ENCODE measurements at places on chromosomes 5 and 9.

DNA sequence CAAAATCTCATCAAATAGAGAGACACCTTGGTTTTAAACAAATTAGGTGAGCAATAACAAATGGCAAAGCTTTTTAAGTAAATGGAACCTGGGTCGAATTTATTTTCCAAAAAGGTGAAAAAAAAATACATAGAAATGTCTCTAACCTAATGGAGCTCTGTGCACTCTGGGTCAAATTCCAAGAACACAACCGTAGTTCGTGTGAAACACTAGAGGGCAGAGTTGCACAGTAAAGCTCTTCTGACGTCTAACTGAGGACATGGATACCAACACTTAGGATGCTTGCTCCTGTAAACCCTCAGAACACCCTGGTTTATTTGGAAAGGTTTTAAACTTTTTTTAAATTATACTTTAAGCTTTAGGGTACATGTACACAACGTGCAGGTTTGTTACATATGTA, 18.9 kb downstream of the MARCHF11 start:
- peak; percentile 72 for DNase-seq

DNA sequence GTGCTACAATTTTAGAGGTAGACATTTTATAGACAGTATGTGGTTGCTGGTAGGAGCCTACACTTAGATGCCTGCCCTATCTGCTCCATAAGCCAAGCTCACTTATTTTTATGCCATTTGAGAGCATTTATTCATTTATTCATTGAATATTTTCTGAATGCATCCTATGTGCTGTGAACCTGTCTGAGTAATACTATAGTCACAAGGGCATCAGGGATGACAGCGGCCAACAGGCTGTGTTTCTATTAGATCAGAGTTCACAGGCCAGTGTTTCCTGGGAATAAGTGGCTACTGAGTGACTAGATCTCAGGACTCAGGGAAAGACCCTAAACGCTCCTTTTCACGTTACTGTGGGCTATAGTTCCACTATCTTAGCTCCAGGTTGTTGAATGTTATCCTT, 235.2 kb upstream of the MSX2 start:
- DNase-seq = no peak

DNA sequence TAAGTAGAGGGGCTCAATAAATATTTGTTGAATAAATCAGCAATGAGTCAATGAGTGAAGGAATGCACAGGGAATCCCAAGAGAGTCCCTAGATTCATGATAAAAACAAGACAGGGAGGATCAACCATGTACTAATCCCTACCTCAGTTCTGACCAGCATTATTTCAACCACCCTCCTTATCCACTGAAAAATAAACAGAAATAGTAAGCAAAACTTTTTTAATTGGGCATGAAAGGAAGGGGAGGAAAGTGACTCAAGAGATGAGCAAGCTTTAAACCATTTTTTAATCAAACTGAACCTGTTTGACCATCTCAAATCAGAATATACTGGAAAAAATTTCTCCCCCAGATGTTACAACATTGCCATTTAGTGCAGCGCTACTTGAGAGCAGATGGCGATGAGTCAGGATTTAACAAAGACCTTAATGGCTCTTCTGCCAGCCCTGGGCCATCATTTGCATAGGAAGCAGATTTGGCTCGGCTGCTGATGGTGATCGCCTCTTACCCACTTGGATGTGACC, 194.8 kb upstream of the SLC30A5 start:
- peak; percentile 66 for DNase-seq

DNA sequence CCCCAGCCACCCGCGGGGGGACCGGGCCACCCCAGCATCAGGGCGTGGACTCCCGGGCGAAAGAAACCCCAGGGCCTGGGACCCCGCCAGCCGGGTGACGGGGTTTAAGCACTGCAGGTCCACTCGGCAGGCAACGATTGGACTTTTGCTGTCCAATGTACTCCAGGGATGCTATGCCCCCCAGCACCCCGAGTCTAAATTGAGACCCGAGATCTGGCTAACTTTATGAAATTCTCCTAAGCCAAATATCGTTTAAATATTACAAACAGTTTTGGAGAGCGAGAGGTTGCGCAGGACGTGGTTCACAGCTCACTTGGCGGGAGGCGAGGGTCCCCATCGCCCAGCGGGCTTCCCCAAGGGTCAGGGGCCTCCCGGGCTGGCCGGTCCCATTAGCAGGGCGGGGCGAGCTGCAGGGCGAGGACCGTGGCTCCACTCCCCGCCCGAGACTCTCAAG, 384 bp upstream of the MRPS2 start:
- no peak for DNase-seq

- DNase-seq = no peak
These were observed 68.0 kb upstream of the HSPA9 start for GRCh38 chr5:138643040-138643791.

GRCh38 chr5:166649676-166650075, 1641.8 kb upstream of the WWC1 start:
- no peak for DNase-seq

- no peak for DNase-seq
These were observed 83.4 kb downstream of the RAPGEF1 start for GRCh38 chr9:131656356-131657036.

DNA sequence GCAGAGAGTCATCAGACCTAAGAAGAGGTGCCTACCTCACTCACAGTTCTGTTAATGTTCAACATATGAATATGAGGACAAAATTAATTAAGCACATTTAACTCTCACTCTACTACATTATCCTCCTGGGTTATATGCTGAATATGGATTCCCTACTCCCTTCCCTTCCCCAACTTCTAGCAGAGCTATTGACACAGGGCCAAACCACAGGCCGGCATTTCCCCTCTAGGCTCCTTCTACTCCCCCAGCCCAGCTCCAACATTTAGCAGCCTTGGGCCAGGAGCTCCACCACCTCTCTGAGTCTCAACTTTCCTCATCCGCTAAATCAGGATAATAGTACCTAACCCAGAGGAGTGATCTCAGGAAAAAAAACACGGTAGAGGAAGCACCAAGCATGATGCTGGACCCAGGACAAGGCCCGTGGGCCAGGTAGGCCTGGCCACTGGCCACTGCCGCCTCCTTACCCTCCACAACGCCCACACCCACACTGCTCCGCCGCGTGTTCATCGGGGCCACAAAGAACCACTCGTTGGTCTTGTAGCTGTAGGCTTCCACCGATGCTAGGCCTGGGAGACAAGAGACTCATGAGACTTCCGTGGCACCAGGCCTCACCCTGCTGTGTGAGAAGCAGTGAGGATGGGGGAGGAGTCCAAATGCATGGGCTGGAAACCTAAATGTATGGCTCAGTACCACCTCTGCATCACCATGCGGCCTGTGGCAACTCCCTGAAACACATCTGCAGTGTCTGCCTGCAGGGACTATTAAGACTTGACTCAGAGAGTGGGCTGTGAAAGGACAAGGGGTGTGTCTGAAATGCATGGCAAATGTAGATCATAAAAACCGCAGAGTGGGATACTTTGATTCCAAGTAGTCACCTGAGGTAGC, 98.8 kb downstream of the KLHL3 start:
- no peak for DNase-seq

GRCh38 chr5:9207817-9208418, 338.0 kb downstream of the SEMA5A start:
- peak; percentile 85 for DNase-seq

GRCh38 chr5:147560718-147561331, 51.0 kb upstream of the DPYSL3 start:
- DNase-seq = no peak

DNA sequence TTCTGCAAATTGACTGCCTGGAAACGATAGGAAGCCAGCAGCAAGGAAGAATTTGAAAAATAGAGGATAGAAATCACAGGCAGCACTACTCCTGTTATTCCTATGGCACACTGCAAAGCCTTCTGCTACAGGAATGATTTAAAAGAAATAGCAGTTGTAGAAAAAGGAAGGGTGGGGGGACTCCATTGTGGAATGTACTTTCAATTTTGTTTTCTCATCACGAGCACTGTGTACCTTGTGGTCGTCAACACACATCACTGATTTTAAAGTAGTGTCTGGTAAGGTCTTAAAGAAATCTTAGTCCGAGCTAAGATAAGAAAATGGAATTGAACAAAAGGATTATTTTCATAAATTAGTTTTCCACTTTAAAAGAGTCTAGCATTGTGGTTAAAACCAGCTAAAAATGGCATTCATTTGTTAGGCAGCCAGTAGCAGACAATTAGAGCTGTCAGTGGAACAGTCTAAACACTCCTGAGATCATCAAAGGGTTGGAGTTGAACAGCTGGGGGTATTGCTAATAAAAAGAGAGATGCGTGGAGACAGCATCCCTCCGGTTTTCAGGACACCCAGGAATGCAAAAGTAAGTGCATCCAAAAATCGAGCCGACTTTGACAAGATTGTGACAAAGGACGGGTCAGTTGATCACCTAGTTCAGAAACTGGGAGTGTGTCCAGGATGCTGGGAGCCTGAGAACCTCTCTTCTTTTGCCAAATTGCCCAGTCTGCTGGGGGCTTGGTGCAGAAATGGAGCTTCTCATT, 97.8 kb upstream of the WWC1 start:
- no peak for DNase-seq

- peak; percentile 89 for DNase-seq
These were observed 225.7 kb upstream of the KLF9 start for GRCh38 chr9:70639853-70640814.

GRCh38 chr5:62283005-62283404, 23.0 kb upstream of the KIF2A start:
- DNase-seq = no peak
